ENCODE measurements at places on chromosomes 4 and X.

DNA sequence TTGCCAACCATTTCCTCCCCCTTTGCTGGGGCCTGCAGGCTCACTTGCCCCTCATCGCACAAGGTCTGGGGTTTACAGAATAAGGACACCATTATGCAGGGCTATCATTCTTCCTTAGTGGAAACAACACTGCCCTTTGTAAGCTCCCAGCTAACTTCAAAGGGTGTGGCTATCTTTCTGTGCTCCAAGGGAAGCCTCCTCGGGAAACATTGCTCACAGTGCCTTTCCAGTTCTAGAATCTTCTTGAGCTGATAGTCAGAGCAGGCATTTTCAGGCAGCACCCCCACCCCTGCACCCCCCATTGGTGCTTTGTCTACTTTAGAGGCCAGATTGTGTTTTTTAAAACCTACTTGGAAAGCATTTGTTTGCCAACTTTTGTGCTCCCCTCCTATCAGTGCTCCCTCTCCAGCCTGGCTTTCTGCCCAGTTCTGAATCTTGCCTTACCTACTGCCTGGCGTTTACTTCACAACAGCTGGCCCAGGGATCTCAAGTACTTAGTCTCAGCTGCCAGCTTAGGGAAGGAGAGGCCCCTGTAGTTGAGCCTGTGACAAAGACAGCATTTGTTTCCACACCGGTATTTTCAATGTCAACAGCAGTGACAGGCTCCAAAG lies 53.5 kb downstream of the PLAC1 start:
- DNase-seq, result no peak

DNA sequence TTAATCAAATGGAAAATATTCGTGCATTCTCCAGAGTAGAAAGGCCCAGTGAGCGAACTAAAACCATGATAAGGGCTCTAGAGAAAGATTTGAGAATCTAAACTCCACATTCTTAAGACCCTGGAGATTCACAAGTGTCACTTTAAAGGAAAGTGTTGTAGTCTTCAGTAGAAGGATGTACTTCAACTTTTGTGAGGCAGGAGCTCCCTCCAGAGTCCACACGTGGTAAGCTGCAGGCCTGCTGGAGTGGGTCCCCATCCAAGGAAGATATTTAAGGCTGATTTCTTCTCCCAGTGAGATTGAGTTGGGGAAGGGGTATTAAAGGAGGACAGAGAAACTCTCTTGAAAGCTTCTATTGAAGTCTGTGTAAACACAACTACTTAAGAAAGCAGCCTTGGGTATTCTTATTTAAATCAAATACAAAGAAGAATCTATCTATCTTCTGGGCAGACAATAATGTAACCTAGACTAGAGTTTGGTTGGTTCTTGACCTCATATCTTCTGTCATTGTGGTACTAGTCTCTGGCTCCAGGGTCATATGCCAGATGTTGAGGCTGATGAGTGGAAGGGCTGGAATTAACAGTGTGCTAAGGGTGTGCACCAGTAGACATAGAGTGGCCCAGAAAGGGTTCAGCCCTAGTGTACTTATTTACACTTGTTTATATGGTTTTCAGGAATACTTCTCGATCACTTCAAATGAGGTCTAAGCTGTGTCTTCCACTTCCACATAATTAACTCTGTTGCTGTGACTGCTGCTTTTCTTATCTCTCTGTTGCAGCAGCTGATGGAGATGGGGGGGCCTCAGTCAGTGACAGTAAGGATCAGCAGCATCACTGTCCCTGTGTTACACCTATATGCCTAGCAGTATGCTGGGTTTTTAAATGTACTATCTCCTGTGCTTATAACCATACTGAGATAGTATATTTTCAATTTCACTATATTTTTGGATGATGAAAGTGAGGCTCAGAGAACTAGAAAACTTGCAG lies 76.1 kb downstream of the HMGB2 start:
- DNase-seq, result peak; percentile 25

GRCh38 chr4:111960241-111960667 lies 185.0 kb upstream of the FAM241A start:
- DNase-seq, result no peak

GRCh38 chr4:64940698-64941097 lies 531.4 kb upstream of the TECRL start:
- no peak for DNase-seq

GRCh38 chr4:112515198-112516065 lies 548 bp downstream of the NEUROG2 start:
- peak; percentile 68 for DNase-seq

- DNase-seq, result no peak
Measured at GRCh38 chrX:12011075-12011474, 127.2 kb upstream of the FRMPD4 start.

DNA sequence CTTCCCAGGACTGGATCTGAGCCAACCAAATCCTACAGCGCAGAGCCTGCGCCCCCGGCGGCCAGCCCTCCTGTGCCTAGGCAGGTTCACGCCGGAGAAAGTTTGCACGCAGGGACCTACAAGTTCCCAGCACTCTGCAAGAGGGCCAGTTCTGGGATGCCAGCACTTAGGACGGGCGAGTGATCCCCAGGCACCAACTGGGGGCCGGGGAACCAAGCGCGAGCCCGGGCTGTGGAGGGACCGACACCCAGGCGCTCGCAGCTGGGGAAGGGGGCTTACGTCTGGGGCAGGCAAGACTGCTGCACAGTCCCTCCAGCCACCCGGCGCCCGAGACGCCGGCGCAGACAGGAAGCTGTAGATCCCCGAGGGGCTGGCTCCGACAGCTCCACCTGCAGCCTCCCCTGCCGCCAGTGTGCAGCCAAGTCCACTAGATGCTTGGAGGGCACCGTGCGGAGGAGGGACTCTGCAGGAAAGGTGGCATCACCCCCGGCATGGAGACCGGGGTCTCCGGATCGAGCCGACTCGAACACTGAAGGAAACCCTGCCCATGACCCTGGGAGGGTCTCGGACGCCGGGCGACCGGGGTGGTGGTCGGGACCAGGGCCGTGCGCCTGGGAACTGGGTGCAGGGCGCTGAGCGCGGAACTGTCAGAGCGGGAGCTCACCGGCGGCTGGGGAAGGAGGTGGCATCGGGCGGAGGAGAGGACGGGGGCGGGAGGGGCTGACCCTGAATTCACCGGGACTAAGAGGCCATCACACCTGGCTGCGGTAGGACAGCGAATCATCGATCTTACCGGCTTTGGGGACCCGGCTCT lies 566 bp downstream of the CORIN start:
- peak; percentile 57 for DNase-seq

- DNase-seq, result no peak
Measured at GRCh38 chr4:13570916-13571315, 26.6 kb upstream of the NKX3-2 start.

GRCh38 chrX:48496660-48497059 lies 12.1 kb upstream of the PORCN start:
- DNase-seq, result no peak

- DNase-seq, result no peak
Measured at GRCh38 chr4:2662598-2662997, 93.5 kb downstream of the TNIP2 start.

- DNase-seq, result peak; percentile 88
Measured at GRCh38 chrX:137982472-137983172, 416.7 kb downstream of the ZIC3 start.

Data from NCI-H526 treated with DMSO at 0.1 percent for 48 hours (cell line).